Erythroblast (primary cell): ENCODE measurements at places on chromosomes 3 and 15.
A peak's percentile ranks its signal among the peaks of the same experiment; 100 is the strongest.

- DNase-seq, result no peak
Measured at GRCh38 chr3:102661707-102662497, 227.1 kb downstream of the ZPLD1 start.

- no peak for DNase-seq
Measured at GRCh38 chr3:95394286-95394685, 1331.4 kb downstream of the NSUN3 start.

DNA sequence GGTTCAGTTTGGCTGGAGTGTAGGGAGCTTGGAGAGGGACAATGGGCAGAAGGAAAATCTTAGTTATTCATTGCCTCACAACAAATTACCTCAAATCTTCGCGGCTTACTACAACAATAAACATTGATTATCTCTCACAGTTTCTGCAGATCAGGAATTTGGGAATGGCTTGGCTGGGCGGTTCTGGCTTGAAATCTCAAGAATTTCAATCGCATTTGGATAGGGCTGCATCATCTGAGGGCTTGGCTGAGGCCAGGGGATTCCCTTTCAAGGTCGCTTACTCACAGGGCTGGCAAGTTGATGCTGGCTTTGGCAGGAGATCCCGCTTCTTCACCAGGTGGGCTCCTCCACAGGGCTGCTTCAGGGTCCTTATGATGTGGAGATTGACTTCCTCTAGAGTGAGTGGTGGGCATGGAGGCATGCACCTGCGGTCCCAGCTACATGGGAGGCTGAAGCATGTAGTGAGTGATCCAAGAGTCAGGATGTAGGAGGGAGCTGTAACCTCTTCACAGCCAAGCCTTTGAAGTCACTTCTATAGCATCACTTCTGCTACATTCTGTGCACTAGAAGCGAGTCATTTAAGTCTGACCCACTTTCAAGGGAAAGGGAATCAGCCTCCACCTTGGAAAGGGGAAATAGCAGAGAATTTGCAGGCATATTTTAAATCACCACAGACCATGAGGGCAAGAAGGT is 63.1 kb downstream of the CDC25A start:
- no peak for DNase-seq

GRCh38 chr3:129001101-129001805 is at the start of gene EFCC1:
TSS of gene EFCC1 (plus strand) at chr3:129001304. CDS start at chr3:129001629, 325 bp downstream.
- DNase-seq, result no peak

DNA sequence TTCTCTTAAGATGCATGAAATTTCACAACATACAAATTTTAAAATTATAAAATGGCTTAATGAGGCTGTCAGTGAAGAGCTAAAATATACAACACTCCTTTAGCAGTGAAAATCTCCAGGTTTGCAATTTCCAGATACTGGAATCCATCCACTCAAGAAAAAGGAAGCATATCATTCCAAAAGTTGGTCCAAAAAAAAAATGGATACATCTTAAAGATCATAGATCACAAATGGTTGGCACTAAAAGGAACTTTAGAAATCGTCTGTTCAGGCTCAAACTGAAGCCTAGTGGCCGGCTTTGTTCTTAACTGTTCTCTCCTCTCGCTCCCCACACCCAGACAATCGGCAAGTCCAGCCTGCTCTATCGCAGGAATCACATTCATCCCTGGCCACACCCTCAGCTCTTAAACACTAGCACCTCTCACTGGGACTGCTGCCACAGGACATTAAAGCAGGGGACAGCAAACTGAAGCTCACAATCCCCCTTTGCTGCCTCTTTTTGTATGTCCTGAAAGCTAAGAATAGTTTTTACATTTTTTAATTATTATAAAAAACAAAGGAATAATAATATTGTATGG is 130.3 kb upstream of the CDIN1 start:
- DNase-seq, result peak; percentile 71

- no peak for DNase-seq
Measured at GRCh38 chr3:37920156-37920699, 58.5 kb downstream of the CTDSPL start.

DNA sequence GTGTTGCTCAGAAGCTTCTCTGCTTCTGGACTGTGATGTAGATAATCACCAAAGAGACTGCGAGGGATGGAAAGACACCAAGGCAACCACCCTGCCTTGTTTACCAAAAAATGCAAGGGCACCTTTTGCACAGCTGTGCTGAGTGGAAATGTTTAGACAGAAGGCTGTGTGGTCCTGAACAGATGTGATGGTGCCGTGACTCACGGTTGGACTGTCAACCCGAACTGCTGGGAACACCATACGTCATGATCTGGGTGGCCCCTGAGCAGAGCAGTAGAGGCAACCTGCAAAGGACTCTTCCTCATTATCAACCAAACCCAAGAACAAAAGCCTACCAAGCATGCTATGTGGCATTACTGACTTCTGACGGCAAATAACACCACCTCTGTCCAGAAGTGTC is 61.3 kb upstream of the LPP start:
- DNase-seq, result no peak

DNA sequence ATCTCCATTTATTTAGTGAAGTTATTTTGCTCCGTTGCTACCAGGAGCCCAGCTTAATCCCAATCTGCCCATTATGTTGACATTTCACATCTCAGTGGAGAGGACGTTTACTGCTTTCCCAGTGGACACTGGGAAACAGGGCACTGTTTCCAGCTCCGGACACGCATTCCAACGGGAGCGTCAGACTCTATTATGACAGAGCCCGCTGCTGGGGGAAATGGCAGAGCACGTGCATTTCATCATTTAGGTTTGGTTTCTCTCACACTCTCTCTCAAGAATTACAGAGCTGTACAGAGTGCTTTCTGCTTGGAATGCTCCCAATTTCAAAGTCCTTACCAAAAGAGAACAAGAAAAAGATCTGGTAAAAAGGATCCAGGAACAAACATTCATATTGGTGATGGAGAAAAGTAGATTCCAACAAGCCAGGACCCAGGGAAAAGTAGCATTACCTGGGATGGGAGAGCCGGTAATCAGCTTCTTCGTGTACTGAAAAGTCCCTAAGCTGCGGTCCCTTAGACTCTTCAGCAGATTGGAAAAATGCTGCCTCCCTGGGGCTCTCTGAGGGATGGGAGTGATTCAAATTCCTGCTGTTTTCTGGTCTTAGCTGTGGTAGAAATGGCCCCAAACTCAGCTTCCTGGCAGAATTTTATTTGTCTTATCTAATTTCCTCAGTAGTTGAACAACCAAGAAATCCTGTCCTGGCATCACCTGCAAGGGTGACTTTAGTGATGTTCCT is 136.0 kb upstream of the THBS1 start:
- no peak for DNase-seq

- peak; percentile 53 for DNase-seq
Measured at GRCh38 chr3:115790759-115791158, 167.4 kb downstream of the GAP43 start.

- peak; percentile 50 for DNase-seq
Measured at GRCh38 chr3:142445816-142446254, 2.0 kb downstream of the XRN1 start.

GRCh38 chr3:4984511-4984864 is 5.3 kb downstream of the BHLHE40 start:
- DNase-seq, result no peak

- no peak for DNase-seq
Measured at GRCh38 chr3:183862610-183863009, 22.1 kb downstream of the PARL start.

DNA sequence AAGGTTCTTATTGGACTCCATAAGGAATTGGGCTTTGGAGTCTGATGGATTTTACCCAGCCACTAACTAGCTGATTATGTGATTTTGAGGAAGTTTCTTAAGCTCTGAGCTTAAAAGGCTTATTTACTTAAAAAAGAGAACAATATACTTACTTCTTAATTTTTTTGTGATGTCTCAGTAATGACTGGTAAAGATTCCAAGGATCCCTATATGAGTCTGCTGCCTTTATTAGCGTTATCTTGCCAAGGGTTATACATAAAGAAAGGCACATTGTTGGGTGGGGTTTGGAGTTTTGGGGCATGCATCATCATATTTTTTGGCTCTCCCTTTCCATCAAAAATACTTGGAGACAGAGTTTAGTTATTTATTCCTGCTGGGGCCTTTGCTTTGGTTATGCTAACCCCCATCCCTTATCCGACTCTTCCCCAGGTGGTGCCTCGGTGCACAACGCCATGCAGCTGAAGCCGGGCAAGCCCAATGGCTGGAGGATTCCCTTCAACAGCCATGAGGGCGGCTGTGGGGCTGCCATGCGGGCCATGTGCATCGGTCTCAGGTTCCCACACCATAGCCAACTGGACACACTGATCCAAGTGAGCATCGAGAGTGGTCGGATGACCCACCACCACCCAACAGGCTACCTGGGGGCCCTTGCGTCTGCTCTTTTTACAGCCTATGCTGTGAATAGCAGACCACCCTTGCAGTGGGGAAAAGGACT is 6.7 kb downstream of the ADPRH start:
- DNase-seq, result no peak

- DNase-seq, result no peak
Measured at GRCh38 chr3:159937561-159938166, 51.0 kb upstream of the IL12A start.

DNA sequence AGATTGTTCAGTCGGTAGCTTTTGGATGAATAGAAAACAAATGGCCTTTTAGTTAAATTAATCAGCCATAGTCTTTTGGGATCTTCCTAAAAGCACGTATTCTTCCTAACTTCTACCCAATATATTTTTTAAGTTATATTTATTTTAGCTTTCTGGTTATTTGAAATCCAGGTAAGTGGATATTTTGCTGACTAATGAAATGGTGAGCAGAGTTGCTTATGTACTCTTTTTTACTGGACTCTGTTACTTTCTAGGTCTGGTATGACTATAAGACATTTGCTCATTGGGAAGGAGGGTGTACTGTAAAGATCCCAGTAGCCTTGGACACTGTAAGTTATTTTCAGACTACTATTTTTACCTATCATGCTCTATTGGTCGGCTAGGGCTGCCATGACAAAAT is 13.8 kb upstream of the CAPN3 start:
- DNase-seq, result no peak

DNA sequence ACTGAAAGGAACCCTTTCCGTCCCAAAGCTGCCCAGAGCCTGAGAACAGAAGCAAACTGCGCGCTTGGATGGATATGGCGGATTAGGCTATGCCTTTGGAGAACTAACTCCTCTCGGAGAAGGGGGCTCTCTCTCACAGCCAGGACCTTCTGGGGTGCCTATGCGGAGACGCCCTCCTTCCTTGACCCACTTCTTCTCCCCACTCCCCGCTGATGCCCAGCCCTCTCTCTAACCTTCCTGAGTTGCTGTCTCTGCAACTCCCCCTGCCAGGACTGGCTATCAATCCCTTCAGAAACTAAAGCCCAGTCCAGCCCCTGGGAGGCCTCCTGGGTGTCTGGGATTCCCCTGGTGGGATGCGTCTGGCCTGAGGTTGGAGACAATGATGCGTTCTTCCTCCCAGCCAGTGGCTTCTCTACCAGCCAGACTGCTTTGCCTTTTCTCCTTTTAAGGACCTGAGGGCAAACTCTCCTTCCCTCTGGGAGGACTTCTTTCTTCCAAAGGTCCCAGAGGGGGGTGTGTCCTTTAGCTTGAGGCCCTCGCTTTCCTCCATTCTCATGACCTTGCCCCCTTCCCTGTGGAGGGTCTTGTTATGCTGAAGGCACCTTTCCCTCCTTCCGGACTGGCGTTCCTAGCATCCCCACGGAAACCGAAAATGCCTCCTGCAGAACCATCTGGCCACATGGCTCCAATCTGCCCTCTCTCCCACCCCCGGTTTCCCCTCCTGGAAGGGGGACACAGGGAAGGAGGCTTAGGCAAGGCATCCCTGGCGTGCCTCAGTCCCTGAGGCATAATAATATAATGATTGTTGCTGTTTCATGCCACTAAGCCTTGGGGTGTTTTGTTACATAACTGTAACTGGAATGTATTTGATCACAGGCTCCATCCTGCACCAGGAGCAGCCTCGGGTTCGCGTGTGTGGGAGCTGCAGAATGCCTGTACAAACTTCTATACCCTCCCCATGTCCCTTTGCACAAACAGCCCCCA is 63.4 kb upstream of the C15orf39 start:
- DNase-seq, result no peak

GRCh38 chr15:67421105-67421504 is 99.8 kb upstream of the C15orf61 start:
- DNase-seq, result no peak
